ENCODE measurements at places on chromosomes 5 and 9.

GRCh38 chr5:28779161-28779754 is 1740.9 kb upstream of the CDH9 start:
- no peak for DNase-seq

DNA sequence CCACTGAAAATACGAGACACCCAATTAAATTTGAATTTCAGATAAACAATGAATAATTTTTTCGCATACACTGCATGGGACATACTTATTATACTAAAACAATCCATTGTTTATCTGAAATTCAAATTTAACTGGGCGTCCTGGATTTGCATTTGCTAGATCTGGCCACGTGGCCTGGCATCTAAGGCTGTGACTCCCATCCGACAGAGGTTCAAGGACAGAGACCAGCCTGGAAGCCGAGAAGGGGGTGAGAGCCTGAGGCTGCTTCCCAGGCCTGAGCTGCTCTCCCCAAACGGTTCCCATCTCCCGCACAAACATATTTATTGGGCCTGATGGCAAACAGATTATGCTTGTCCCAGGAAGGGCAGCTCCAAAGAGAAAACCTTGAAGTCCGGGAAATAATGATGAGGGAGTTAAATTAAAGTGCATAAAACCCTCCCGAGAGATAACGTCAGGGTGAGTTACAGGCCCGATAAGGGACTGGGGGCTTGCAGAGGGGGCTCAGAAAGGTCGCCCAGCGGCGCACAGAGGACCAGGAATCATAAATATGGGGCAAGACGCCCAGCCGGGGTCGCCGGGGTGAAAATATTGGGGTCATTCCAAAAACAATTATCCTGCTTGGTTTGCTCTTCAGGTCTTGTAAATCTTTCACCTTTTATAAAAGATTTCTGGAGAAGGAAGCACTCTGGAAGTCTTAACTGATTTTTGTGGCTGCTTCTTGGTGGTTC is 163.7 kb downstream of the GAPVD1 start:
- no peak for DNase-seq

DNA sequence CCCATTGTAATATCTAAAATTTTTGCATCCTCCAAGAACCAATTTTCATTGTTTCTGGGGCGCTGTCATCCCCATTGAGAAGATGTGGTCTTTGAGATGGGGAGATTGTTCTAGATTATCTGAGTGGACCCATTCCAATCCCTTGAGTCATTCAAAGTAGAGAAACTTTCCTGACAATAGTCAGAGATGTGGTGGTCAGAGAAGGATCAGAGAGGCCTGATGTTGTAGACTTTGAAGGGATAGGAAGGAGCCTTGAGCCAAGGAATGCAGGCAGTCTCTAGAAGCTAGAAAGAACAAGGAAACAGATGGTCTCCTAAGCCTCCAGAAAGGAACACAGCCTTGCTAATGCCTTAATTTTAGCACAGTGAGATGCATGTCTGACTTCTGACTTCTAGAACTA is 80.4 kb downstream of the TEK start:
- DNase-seq = no peak

GRCh38 chr5:106205916-106206571 is 1464.7 kb downstream of the EFNA5 start:
- DNase-seq = no peak

DNA sequence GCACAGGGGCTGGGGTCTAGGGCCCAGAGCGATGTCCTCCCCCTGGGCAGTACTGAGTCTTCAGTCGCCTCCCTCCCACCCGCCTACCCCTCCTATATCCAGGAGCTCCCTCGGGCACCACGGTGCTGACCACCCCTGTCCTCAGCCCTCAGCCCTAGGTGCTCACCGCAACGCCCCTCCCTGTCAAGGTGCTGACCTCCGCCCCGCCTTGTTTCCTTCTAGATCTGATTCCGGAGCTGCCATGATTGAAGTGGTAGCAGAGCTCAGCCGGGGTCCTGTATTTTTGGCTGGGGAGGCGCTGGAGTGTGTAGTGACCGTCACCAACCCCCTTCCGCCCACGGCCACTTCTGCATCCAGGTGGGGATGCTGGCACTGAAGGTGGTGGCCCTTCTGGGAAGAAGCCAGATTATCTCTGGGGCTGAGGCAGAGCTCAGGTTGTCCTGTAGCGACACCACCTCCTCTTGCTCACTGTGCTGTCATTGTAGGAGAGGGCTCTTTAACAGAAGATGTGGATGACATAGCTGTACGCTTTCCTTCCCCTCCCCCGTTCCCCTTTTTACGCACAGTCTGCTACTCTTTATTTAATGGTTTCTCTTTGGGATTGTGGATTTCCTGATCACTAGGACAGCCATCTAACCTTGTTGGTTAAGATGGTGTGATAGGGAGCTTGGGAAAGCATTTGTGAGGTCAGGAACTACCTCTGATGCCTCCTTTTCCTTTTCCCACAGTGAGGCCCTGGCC is 598 bp downstream of the RGP1 start:
- DNase-seq = no peak

DNA sequence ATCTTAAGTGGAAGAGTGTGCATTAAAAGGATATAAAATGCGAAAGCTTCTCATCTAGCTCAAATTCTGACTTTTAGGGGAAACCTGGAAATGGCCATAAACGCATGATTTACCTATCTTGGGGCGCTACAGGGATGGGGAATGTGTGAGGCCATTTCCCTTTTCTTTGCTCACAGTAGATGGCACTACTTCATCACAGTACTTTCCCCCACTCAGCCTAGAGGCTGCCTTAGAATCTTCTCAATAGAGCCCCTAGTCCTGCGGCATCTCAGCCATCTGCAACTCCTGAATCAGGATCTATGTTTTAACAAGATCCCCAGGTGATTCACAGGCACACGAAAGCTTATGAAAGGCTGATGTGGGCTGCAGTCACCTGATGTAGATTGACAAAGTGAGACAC is 110.8 kb downstream of the LHFPL2 start:
- DNase-seq = peak; percentile 17

GRCh38 chr9:135226369-135227050 is 139.0 kb downstream of the OLFM1 start:
- no peak for DNase-seq

DNA sequence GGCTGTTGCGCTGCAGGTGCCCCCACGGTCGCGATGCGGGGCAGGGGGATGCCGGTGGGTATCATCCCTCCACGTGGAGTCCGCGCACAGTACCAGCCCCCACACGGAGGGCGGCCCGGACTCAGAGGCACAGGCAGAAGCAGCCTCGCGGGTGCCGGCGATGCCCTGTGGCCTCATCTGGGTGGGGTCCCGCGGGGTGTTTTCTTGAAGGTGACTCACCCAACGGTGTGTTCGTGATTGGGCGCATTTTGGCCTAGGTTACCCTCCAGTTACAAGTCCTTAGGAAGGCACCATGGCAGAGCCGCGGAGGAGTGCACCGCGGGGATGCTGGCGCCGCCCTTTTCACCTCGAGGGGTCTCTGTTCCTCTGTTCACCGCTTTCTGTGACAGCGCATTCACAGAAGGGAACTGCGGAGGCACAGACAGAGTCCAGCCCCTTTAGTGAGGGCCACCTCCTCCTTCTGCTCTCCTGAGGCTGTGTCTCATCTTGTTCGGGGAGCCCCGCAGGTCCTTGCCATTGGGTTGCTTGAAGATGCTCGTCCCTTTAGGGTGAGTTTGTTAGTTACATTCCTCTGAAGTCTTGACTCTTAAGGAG is 21.6 kb upstream of the EXOC3 start:
- no peak for DNase-seq
